ENCODE measurements at places on chromosomes 6 and 20.

- no peak for DNase-seq
Measured at GRCh38 chr6:110326057-110326456, 32.1 kb downstream of the METTL24 start.

GRCh38 chr6:17083397-17083796 lies 18.5 kb upstream of the STMND1 start:
- no peak for DNase-seq

DNA sequence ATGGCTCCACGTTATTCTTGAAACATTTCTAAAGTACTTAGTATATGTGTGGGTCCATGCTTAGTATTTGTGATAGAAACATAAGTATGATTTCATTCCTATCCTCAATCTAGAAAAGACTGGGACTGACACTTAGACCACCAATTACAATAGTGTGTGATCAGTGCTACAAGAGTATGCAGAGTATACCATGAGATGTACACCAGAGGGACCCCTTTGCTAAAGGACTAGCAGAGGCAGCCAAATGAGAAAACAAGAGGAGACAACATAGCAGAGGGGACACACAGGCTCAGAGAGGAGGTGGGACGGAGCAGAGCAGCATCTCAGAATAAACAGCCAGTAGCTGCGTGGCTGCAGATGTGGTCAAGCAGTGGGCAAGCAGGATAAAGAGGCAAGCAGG lies 21.0 kb downstream of the RMND1 start:
- no peak for DNase-seq

- DNase-seq = no peak
Measured at GRCh38 chr6:401994-402640, 10.6 kb downstream of the IRF4 start.

- DNase-seq = peak; percentile 68
Measured at GRCh38 chr20:59820204-59821041, 113.0 kb downstream of the SYCP2 start.

DNA sequence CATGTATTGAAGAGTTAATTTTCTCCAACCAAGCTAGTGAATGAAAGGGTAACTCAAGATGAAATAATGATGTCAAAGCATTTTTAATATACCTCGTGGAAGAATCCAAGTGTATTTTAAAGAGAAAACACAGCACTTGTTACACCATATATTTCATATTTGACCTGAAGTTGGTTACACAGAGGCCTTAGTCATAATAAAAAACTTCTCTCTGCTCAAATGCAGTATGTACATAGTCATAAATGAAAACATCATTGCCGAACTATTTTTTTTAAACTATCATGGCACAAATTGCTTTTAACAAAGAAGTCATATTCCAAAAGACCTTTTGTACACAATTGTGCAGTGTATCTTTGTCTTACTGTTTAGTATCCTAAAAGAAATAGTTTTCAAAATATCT lies 43.0 kb downstream of the BACH2 start:
- DNase-seq = no peak

DNA sequence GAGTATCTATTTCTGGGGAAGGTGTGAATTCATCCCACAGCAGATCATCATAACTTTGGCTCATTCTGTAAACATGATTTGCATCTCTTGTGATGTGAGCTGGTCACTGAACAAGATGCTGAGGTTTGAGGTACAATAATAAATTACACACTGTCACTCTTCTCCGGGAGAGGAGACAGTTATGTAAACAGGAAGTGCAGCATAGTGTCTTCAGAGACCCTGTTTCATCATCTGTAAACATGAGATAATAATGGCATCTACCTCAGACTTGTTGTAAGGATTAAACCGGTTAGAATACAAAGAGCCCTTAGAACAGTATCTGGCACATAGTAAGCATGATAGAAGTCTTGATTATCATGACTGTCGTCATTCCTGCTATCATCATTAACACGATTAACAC lies 125.2 kb downstream of the TBC1D7 start:
- DNase-seq = no peak

- no peak for DNase-seq
Measured at GRCh38 chr20:11389186-11389585, 528.5 kb upstream of the BTBD3 start.

DNA sequence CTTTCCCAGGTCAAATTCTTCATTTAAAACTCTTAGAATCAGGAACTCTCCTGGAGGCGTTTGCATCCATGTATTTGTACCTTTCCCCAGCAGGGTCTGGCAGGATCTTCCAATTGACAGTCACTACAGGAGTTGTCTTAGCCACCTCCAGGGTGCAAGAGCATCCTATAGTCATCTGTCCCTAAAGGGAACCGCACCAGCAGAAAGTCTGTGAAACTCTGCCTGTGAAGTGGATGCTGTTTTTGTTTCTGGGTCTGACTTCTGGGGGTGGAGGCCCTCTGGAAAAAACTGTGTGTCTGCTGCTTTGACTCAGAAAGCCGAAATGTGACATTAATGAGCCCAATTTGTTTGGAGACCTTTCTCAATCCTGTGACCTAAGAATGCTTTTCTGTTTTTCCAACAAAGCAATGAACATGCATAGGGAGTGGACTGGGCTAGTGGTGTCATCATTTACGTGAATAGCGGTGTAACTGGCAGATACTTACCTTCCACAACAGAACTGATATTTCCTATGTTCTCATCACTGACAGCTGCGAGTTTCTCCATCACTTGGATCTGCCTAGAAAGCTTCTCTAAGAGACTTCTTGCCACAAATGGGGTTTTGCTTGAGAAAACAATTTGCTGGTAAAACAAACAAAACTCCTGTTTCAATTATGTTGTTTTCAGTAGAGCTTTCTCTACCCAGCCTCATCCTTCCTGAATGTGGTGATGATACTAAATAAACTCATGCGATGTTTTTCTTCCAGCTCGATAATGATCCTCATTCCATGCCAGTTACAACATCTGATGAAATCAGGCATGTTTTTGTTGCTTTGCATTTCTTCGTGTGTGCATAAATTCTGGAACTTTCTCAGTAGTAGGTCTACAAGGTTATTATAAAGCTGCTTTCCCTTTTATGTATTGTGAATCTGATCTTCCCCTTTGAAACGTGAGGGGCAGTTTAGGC lies 33.3 kb upstream of the ARMH2 start:
- DNase-seq = no peak

GRCh38 chr20:22563062-22563965 lies 21.1 kb downstream of the FOXA2 start:
- no peak for DNase-seq

DNA sequence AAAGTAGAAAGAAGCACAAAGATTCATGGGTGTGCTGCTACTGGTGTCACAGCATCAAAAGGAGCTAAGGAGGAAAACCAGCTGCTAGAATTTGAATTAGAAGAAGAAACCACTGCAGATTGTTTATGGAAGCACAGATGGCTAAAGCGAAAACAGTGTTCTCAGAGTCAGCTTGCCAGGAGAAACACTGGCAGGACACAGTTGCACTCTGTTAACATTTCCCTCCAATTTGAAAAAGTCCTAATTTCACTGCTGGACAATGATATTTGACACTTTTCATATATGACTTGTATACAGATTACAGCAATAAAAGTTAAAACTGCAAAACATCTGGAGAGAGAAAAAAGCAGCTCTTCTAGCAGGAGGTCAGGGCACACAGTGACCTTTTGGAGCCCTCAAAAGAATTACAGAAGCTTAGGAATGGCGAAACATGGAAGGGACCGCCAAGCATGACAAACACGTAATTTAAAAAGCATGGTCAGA lies 314.5 kb downstream of the COL12A1 start:
- no peak for DNase-seq

GRCh38 chr20:5606350-5606749 lies 143.9 kb upstream of the SHLD1 start:
- DNase-seq = no peak

DNA sequence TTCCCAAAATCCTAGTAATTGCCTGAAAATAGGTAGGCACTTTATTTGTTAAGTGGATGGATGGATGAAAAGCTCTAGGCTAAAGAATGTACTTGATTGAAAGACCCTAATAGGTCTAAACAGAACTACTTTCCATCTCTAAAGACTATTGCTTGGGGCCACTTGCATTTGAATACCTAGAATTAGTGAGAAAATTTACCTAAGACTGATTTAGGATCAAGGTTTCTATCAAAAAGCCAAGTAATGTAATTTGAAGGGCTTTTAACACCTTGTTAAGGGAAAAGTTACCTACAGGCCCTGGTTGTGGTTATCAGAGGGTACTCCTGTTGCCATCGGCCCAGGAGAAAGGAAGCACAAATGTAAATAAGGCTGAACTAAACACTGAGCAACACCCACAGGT lies 580.7 kb downstream of the LMBRD1 start:
- DNase-seq = no peak

GRCh38 chr6:118780668-118781067 lies 113.3 kb upstream of the ASF1A start:
- no peak for DNase-seq

GRCh38 chr6:106745824-106746582 lies 116.6 kb downstream of the QRSL1 start:
- DNase-seq = no peak

DNA sequence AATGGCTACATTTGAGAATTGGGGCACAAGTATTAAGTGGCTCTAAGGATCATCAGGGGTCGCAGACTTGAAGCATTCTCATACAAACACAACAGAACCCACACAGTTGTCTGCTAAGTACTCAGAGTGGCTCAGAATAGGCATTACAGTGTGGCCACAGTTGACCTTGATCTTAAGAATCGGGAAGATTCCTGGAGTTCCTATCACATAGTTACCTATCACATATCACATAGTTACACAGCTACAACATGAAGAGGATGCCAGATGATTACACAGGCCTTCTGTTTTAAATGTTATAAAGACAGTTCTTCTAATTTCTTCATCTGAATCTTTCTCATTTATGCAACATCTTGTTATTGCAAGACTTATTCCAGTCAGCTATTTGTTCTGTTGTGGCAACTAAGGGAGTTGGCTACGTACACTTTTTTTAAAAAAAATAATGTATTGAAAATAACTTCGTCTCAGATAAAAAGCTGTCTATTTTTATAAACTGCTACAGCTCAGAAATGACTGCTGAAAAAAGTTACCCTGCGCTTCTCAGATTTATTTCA lies 129.0 kb downstream of the REV3L start:
- DNase-seq = no peak

DNA sequence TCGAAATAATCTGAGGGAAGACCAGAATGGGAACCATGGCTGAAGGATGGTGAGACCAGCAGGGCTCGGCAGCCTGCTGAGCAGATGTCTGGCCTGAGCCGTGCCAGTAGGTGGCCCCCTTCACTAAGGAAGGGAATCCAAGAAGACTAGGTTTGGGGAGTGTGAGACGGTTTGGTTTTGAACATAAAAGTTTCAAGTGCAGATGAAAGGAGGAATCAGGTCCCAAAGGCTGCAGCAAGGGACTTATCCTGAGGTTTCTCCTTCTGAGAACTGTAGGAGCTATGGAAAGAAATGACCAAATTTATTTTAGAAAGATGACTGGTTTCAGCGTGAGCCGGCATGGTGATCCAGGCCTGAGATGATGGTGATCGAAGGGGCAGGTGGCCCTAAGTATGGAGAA lies 4.6 kb upstream of the OSER1 start:
- peak; percentile 51 for DNase-seq

DNA sequence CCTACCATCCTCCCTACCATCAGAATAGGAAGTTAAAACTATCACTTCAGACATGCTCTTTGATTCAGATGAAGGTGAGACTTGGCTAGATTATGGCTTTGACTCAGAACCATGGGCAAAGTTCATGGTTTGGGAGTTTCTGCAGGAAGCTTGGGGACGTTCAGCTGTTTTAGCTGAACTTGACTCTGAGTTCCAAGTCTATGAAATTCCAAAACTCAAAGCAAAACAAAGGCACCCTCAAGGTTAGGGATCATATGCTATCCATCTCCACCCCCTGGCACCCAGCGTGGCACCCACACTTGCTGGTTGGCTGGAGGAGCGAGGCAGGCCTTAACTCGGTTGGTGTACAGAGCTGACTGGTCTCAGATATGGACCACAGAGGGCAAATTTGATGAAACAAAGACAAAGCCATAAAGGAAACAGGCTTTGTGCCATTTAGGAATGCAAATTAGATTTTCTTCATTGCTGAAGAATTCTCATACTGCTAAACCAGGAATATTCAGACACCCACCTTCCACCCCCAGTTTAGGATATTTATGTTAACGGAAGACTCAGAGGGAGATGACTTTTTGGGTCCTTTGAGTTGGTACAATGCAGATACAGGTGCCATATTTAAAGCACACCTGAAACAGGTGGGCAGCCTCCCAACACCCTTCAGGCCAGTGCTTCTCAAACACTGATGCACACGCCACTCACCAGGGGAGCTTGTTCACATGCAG lies 88.4 kb upstream of the SLC22A16 start:
- DNase-seq = no peak

- no peak for DNase-seq
Measured at GRCh38 chr6:28343898-28344677, 5.7 kb upstream of the ZKSCAN3 start.
